Dermis lymphatic vessel endothelial cell (primary cell): ENCODE measurements at places on chromosomes 7 and 10. TPM values are rescaled to one million over a fixed set of nuclear protein-coding genes. Genes with fewer than 3 reads are reported as not detected.

Gene CFAP46
- 0.26 and 0.54 TPM in 2 replicates for total RNA-seq

Gene FOXI2
- total RNA-seq = not detected in 2 replicates

Gene CASTOR2
- 10.0 and 10.2 TPM in 2 replicates for total RNA-seq

Gene NOS3
- 29.3 and 29.9 TPM in 2 replicates for total RNA-seq

Gene PODXL
- 173 and 342 TPM in 2 replicates for total RNA-seq

Gene ADCYAP1R1
- total RNA-seq = under 0.01 TPM in 1 of 2 replicates, not detected in the other

Gene MACROH2A2
- total RNA-seq = 0.11 TPM in 1 of 2 replicates, not detected in the other

Gene RAMP3
- total RNA-seq = 136 and 467 TPM in 2 replicates

Gene NUTM2B
- total RNA-seq = 0.26 and 0.33 TPM in 2 replicates

Gene TRIM73
- total RNA-seq = 1.5 and 2.0 TPM in 2 replicates

Gene RNF148
- total RNA-seq = 0.98 and 1.3 TPM in 2 replicates

Gene ACADSB
- 4.9 and 5.2 TPM in 2 replicates for total RNA-seq

Gene OR6B1
- not detected in 2 replicates for total RNA-seq

Gene SPDYE17
- total RNA-seq = not detected in 2 replicates

Gene TMEM196
- not detected in 2 replicates for total RNA-seq
